Germinal center (tissue), 1 donor: ENCODE measurements at places on chromosomes 12 and 14.

DNA sequence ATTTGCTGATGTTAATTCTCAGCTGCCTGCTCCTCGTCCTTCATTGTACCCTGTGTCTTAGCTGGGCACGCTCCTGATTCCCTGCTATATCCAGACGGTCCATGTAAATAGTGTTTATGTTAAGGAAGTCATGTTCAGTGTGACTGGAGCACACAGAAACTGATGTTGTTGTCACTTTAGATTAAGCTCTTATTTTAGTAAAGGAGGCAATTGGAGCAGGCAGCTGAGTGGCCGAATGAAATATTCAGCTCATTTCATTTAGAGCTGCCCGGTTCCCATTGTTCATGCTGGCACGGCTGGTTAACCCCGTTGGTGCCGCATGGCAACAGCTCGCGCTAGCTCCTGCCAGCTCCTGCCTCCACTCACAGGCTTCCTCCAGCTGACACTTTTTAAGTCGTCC lies 446.8 kb upstream of the SOX5 start:
- no peak for DNase-seq

DNA sequence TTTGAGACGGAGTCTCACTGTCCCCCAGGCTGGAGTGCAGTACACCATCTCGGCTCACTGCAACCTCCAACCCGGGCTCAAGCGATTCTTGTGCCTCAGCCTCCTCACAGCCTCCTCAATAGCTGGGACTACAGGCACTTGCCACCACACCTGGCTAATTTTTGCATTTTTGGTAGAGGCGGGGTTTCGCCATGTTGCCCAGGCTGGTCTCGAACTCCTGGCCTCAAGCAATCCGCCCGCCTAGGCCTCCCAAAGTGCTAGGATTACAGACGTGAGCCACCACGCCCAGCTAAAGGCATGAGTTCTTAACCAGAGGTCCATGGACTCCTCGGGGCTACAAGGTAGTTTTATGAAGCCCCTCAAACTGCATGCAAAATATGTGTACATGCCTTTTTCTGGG lies 2.1 kb downstream of the SARNP start:
- no peak for DNase-seq

- DNase-seq, result no peak
These were observed 42.2 kb downstream of the KCNA5 start for GRCh38 chr12:5085896-5086295.

DNA sequence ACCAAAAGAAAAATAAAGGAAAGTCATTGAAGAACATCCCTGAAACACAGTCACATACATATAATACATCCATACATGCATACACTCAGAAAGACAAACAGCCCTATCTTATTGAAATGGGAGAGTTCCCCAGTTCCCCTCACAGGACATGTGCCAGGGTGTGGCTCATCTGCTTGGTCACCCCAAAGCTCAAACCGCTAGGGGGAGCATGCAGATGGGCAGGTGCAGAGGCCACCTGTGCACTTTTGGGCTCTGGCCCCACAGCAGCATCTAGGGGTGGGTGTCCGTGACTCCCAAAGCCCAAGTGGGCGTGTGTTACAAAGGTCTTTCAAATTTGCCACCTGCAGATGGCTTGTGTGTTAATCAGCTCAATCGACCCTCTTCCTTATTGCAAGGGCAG lies 75.2 kb downstream of the CMAS start:
- peak; percentile 33 for DNase-seq

GRCh38 chr12:1935700-1936378 lies 17.4 kb upstream of the CACNA2D4 start:
- DNase-seq, result no peak

- DNase-seq, result no peak
These were observed 120.7 kb downstream of the C12orf75 start for GRCh38 chr12:105451211-105451610.

DNA sequence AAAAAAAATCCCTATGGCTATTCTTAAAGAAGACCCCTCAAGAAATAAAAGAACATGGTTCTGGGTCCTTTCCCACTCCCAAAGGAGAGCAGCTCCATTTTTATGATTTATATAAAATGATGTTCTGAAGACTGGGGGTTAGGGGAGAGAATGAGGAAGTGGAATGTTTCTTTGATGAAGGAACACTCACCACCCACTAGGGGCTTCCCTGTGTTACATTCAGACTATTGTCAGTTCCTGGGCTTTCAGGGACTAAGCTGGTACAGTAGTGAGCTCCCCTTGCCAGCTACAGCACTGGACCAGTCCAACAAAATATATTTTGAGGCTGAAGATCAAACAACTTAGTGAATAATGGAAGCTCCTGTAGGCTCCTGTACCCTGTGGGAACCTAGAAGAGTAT lies 98.9 kb downstream of the HMGA2 start:
- DNase-seq, result peak; percentile 12

DNA sequence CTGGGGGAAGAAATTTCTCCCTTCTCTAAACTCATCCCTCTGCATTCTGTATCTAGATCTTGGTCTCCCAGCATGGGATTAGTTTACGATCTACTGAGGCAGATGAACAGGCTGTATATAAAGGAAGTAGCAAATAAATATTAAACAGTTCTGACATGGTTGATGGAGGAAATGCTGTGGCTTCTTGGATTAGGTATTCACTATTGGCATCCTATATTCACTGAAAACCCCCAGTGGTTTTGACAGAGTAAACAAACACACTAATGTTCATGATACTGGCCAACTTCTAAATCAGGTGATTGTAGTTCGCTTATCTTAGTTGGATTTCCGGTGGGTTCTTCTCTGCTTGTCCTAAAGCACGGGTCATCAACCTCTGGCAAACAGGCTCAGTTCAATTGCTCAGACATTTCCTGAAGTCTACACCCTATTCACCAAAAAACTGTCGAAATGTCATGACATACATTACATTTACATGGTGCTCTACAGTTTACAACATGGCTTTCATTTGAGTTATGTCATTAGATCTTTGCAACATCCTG lies 433.9 kb downstream of the EGLN3 start:
- DNase-seq, result no peak
